T-helper 2 cell treated with Interferon-gamma antibody and Interleukin-4, amounts not matched to agents 5 μg/mL and 100 μg/mL, for 36 hours (primary cell): ENCODE measurements at places on chromosomes 1 and 21.

GRCh38 chr1:167159782-167160181 is 60.9 kb upstream of the POU2F1 start:
- no peaks in the 10 kb centered on the region for H3K4me1 ChIP-seq
- DNase-seq: no peak
- no peaks in the 10 kb centered on the region for H3K36me3 ChIP-seq
- H3K27ac ChIP-seq: no peak overlapping the region

DNA sequence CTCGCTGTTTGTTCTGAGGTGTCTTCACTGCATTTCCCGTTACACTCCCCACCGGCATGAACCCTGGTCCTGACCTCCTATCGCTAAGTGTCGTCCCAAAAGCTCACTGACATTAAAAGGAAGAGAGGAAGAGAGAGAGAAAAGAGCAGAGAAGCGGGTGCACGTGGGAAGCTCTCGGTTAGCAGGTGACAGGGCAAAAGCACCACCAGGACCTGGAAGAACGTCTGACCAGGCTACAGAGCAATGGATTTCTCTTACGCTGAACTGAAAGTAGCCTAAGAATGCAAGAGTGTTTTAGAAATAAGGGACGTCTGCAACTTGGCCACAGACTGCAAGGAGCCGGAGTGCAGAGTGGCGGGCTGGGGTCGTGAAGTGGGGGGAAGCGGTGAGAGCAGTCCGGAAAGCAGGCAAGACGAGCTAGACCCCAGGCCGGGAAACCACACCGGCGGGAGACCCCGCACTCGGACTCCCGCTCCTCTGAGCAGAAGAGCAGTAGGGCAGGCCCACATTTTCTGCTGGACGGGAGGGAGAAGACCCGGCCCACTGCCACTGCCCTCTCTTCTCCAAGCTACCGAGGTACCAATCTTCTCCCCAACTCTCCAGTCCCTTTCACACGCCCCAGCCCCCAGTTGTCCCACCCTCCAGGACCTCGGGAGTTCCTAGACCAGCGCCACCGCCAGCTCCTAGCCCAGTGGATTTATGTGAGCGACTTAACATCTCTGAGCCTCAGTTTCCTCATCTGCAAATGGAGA is 8.3 kb upstream of the MPZL1 start:
- peaks cover 16% of the 10 kb centered on the region for H3K27me3 ChIP-seq
- H3K27ac ChIP-seq: peak overlapping the region; percentile 90
- H3K36me3 ChIP-seq: no peaks in the 10 kb centered on the region

- peaks cover 52% of the 10 kb centered on the region for H3K4me1 ChIP-seq
- no peak overlapping the region for H3K27ac ChIP-seq
Observed at GRCh38 chr1:92992054-92992453, 30.8 kb upstream of the DIPK1A start.

GRCh38 chr1:6891781-6892579 is 106.7 kb downstream of the CAMTA1 start:
- H3K27me3 ChIP-seq: no peaks in the 10 kb centered on the region
- no peak overlapping the region for H3K27ac ChIP-seq
- no peak for DNase-seq

- no peak overlapping the region for H3K27ac ChIP-seq
- no peak overlapping the region for H3K4me3 ChIP-seq
- H3K36me3 ChIP-seq: peaks cover 30% of the 10 kb centered on the region
- peaks cover 2% of the 10 kb centered on the region for H3K4me1 ChIP-seq
Observed at GRCh38 chr1:150118716-150119115, 31.0 kb upstream of the PLEKHO1 start.

DNA sequence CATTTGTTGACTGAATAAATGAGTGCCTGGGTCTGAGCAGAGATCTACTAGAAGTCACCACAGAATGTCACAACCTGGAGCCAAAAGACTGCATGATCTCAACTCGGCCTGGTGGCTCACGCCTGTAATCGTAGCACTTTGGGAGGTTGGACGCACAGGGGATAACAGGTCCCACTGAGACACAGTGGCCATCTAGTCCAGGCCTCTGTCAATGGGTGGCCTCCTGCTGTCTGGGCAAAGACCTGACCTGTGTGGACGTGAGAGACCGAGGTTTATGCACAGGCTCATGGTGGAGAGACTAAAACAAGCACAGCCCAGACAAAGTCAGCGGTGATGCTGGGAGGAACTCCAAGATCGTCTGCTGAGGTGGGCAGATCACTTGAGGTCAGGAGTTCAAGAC is 103.0 kb upstream of the BACE2 start:
- H3K4me3 ChIP-seq: no peak overlapping the region
- DNase-seq: no peak
- H3K36me3 ChIP-seq: no peaks in the 10 kb centered on the region
- no peak overlapping the region for H3K27ac ChIP-seq

- no peak overlapping the region for H3K27ac ChIP-seq
- H3K4me1 ChIP-seq: peaks cover 15% of the 10 kb centered on the region
- H3K4me3 ChIP-seq: no peak overlapping the region
- H3K36me3 ChIP-seq: peaks cover 22% of the 10 kb centered on the region
- no peaks in the 10 kb centered on the region for H3K27me3 ChIP-seq
Observed at GRCh38 chr1:161885003-161885402, 118.9 kb downstream of the ATF6 start.

DNA sequence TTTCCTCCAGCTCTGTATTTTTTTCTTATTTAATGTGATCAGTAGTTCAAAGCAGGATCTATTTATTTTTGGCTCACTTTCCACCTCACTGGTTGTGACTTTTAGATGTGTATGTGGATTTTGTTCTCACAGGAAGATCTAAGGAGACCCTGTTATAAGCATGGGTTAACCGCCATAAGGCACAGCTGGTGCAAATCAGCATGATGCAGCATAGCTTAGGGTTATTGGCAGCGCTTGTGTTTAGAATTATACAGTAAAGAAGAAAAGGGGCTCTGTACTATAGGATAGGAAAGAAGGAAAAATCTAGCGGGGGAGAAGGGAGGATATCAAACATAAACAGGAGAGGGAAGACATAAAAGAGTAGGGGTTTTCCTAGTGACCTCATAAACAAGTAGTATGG is 26.9 kb upstream of the RGL1 start:
- no peaks in the 10 kb centered on the region for H3K4me1 ChIP-seq
- H3K27ac ChIP-seq: no peak overlapping the region

GRCh38 chr1:228005511-228006033 is 1.2 kb upstream of the WNT3A start:
- H3K27ac ChIP-seq: no peak overlapping the region
- H3K36me3 ChIP-seq: no peaks in the 10 kb centered on the region

DNA sequence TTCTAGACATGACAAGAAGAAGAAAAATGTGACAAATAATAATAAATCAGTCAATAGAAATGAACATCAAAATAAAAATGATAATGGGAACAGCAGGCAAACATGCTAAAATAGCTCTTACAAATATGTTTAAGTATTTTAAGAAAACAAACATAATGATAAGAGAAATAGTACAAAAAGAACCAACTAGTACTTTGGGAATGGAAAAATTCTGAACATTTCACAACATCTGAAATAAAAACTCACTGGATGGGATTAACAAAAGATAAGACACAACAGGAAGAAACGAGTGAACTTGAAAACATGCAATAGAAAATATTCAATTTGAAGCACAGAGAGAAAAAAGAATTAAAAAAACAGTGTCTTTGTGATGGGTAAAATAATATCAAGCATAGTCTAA is 115.2 kb upstream of the TSPAN2 start:
- no peak for DNase-seq
- no peak overlapping the region for H3K4me3 ChIP-seq
- no peak overlapping the region for H3K27ac ChIP-seq
- H3K27me3 ChIP-seq: peaks cover 8% of the 10 kb centered on the region
- no peaks in the 10 kb centered on the region for H3K4me1 ChIP-seq

GRCh38 chr1:93322349-93322748 is 23.4 kb upstream of the DR1 start:
- no peaks in the 10 kb centered on the region for H3K27me3 ChIP-seq
- no peak overlapping the region for H3K27ac ChIP-seq
- peaks cover 2% of the 10 kb centered on the region for H3K36me3 ChIP-seq
- H3K4me3 ChIP-seq: no peak overlapping the region
- H3K4me1 ChIP-seq: no peaks in the 10 kb centered on the region
- no peak for DNase-seq

DNA sequence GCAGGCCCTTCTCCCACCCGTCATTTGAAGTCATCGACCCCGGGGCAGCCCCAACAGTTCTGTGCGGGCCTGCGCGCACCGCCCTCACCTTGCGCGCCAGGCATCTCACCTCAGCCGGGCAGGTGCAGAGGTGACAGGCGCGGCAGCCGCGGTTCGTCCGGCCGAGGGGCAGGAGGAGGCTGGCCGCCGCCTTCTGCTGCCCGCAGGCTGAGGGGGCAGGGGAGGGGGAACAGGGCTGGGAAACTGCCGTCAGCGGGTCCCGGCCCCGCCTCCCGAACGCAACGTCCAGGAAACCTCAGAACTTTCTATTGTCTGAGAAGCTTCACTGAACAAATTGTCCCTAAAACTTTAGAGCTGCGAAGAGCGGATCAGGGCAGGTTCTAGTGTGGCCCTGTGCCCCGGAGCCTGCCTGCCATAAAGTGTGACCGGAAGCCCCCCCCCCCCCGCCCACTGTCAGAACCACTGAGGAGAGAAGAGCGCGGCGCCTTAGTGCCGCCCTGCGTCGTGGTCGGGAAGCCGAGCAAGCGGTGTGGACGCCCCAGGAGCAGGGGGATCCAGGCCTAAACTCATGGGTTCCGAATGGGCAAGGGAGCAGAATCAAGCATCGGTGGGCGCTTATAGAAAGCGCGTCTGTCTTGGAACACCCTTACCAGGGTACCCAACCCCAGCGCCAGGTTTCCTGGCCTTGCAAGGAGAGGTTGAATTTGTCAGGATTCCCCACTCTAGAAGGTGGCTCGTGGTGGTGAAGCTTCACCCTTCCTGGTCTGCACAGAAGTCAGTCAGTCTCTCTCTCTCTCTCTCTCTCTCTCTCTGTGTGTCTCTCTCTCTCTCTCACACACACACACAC is 13.3 kb upstream of the TBX15 start:
- peaks cover 4% of the 10 kb centered on the region for H3K4me1 ChIP-seq
- DNase-seq: no peak
- peaks cover 83% of the 10 kb centered on the region for H3K27me3 ChIP-seq
- no peak overlapping the region for H3K27ac ChIP-seq
- no peaks in the 10 kb centered on the region for H3K36me3 ChIP-seq
- peak overlapping the region; percentile 40 for H3K4me3 ChIP-seq

DNA sequence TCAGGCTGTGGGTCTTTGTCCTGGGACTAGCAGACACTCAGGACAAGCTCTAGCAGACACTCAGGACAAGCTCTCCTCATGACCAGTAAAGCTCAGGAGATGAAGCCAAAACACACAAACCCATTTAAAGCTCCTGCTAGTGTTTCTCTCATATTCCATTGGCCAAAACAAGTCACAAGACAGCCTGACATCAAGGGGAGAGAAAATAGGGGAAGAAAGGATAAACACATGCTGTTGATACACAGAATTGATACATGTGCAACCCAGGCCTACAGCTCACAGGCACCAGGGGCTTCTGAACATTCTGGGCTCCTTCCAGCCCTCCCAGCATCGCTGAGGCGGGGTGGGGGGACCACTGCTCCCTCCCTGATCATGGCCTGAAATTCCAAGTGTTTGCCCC is 35.3 kb downstream of the ATF3 start:
- no peaks in the 10 kb centered on the region for H3K36me3 ChIP-seq
- H3K4me1 ChIP-seq: peaks cover 7% of the 10 kb centered on the region
- no peak overlapping the region for H3K27ac ChIP-seq
- DNase-seq: no peak

DNA sequence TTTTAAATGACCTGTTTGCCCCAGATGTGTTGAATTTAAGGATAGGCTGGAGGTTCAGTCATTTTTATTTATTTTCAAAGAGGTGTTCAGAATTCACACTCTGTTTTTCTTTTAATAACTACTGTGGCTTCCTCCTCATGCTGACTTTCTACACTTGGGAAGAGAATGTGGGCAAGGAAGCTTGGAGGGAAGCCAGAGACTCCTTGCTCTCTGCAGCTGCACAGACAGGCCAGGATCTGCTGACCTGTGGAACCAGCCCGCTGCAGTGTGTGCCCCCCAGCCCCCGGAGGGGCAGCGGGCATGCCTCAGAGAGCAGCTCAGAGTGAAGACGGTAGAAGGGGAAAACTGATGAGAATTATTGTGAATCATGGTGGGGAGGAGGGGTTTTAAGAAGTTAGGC is 16.9 kb downstream of the MGST3 start:
- DNase-seq: no peak
- H3K27ac ChIP-seq: no peak overlapping the region
- no peak overlapping the region for H3K4me3 ChIP-seq
- H3K4me1 ChIP-seq: peaks cover 30% of the 10 kb centered on the region

GRCh38 chr1:212290608-212291007 is 5.4 kb downstream of the PPP2R5A start:
- H3K4me3 ChIP-seq: peak overlapping the region; percentile 75
- no peaks in the 10 kb centered on the region for H3K27me3 ChIP-seq
- H3K27ac ChIP-seq: peak overlapping the region; percentile 58

DNA sequence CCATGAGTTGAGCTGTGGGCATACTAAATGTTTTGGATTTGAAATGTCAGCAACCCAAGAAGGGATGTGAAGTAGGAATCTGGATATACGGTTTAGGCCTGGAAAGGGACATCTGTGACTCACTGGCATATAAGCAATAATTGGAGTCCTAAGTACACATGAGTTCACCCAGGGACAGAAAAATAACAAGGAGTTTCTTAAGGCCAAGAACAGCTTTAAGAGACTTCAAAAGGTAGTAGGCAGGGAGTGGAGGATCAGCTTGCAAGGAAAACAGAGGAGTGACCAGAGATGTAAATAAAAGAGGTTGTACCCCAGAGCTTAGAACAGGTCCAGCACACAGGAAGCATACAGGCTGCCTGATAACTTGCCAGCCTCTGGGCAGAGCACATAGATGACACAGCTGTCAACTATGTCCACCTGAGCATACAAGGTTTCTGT is 28.1 kb downstream of the TMEM50B start:
- DNase-seq: no peak
- H3K27me3 ChIP-seq: no peaks in the 10 kb centered on the region
- no peak overlapping the region for H3K27ac ChIP-seq
- peaks cover 4% of the 10 kb centered on the region for H3K4me1 ChIP-seq
- H3K4me3 ChIP-seq: no peak overlapping the region
- peaks cover 12% of the 10 kb centered on the region for H3K36me3 ChIP-seq

DNA sequence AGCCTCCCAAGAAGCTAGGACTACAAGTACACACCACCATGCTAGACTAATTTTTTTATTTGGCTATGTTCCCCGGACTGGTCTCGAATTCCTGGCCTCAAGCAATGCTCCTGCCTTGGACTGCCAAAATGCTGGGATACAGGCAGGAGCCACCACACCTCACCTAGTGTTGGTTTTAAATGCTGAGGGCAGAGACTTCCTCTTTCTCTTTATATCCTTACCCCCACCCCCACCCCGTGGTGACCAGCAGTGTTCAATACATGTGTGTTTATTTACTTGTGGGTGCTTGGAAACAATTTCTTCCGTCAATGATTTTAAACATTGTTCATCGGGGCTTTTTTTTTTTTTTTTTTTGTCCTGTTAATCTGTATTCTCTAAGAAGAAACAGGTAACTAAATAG is 158.9 kb downstream of the ZBTB18 start:
- DNase-seq: no peak
- H3K36me3 ChIP-seq: no peaks in the 10 kb centered on the region
- H3K4me1 ChIP-seq: no peaks in the 10 kb centered on the region

DNA sequence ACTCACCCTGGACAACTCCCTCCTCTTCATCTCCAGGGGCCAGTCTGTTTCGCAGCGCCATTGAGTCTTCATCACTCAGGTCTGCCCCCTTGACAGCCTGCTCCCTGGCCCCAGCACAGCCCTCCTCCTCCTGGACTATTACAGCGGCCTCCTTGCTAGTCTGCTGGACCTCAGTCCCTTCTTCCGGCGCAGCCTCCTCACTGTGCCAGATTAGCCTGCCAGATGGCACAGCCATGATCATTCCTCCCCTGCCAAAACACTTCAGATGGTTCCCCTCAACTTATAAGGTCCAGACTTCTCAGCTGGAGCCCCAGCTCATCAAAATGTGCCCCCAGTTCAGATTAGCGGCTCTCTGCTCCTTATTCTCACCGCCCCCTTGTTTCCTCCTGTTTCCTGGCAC is 7.0 kb upstream of the CELSR2 start:
- peaks cover 13% of the 10 kb centered on the region for H3K36me3 ChIP-seq
- peaks cover 24% of the 10 kb centered on the region for H3K27me3 ChIP-seq
- H3K27ac ChIP-seq: no peak overlapping the region
- H3K4me1 ChIP-seq: peaks cover 3% of the 10 kb centered on the region
- no peak overlapping the region for H3K4me3 ChIP-seq
